Astrocyte of the spinal cord (primary cell): ENCODE measurements at places on chromosomes 6 and 20.

- no peak for DNase-seq
Measured at GRCh38 chr6:33209856-33210255, 1.6 kb downstream of the RING1 start.

GRCh38 chr6:25537349-25538018, 114.5 kb upstream of the SCGN start:
- no peak for DNase-seq

- DNase-seq = no peak
Measured at GRCh38 chr6:118974790-118975189, 39.8 kb upstream of the MCM9 start.

GRCh38 chr20:36847009-36847709, 28.8 kb upstream of the TLDC2 start:
- DNase-seq = peak; percentile 69

- peak; percentile 76 for DNase-seq
Measured at GRCh38 chr20:19964289-19965265, 52.6 kb upstream of the NAA20 start.
